NK-92 treated with Interleukin-12 subunit alpha and Interleukin-12 subunit beta, amount 100 ng/mL, for 24 hours (cell line): ENCODE measurements at places on chromosomes 16 and 17.

DNA sequence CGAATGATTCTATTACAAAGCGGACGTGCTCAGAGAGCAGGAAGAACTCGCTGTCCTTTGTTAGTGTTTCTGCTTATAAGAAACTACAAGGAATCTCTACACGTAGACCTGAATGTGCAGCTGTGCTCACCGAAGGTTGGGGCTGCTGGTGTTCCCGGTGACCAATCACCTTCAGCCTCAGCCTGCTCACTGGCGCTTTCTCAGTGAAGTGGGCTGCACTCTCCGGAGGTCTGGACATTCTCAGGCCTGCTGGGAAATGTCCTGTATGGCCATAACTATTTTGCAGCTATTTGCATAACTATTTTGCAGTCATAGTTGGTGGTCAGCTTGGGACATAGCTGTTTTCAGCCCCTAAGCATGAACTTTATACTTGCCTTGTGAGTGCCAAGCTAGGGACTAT lies 9.7 kb upstream of the CIAO3 start:
- DNase-seq = no peak

- no peak for DNase-seq
These were observed 9.3 kb downstream of the UBE2G1 start for GRCh38 chr17:4357030-4357628.

- no peak for DNase-seq
These were observed at the start of gene ARHGDIA for GRCh38 chr17:81870981-81871386. Gene ARHGDIA, minus strand, starts transcription at chr17:81871337. Its CDS starts 1,407 bp downstream, at chr17:81869930.

GRCh38 chr16:57392694-57393093 lies 11.9 kb upstream of the CCL17 start:
- no peak for DNase-seq

- peak; percentile 57 for DNase-seq
These were observed 14.4 kb downstream of the CDIPT start for GRCh38 chr16:29848420-29849297.

- DNase-seq = no peak
These were observed 539 bp downstream of the LRRC45 start for GRCh38 chr17:82023447-82024241.

DNA sequence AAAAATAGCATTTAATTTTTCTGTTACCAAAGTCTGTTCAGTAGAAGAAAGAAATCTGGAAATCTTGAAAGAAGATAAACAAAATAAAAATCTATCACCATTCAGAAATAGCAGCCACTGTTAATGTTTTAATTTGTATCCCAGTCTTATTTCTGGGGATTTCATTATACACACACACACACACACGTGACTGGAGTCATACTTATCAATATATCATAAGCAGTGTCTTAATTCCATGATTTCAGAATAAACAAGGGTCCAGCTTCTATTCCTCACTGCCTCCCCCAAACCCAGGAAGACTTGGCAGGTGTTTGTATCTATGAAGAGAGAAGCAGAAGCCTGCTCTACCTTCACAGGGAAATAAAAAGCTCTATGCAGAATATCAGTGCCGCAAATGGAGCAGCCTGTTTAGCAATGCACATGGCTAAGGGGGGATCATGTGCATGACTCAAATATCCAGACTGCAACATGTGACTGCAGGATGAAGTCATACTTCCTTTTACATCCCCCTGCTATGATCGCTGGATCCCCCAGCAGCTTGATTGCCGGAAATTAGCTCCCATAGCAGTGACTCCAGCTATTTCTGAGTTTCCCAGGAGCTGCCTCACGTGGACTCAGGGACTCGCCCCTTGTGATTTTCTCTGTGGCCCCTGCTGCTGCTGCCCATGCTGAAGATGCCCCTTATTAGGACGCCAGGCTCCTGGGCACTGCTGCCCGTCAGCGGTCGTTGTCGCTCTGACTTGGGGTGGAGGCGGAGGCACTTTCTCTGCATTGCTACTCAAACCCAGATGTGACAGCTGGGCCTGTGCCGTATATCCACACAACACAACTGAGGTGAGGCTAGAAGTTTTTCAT lies 341.0 kb downstream of the CPPED1 start:
- no peak for DNase-seq
